Activated CD4-positive, alpha-beta T cell treated with anti-CD3 and anti-CD28 coated beads, Interleukin-2, amount 10 ng/mL, durations not matched to agents 7 days and 5 days (primary cell): ENCODE measurements at places on chromosomes 7 and 10. TPM values are rescaled to one million over a fixed set of nuclear protein-coding genes. Genes with fewer than 3 reads are reported as not detected.

- peaks cover 40% of the 10 kb centered on the region for H3K4me1 ChIP-seq
- H3K36me3 ChIP-seq = peaks cover 21% of the 10 kb centered on the region
- DNase-seq = no peak
- H3K4me3 ChIP-seq = no peak overlapping the region
- no peaks in the 10 kb centered on the region for H3K27me3 ChIP-seq
Measured at GRCh38 chr10:128044961-128045832, 81.0 kb downstream of the MKI67 start.

- H3K27ac ChIP-seq = no peak overlapping the region
- H3K36me3 ChIP-seq = no peaks in the 10 kb centered on the region
- no peaks in the 10 kb centered on the region for H3K4me1 ChIP-seq
- DNase-seq = no peak
- peaks cover 2% of the 10 kb centered on the region for H3K27me3 ChIP-seq
Measured at GRCh38 chr7:137337902-137338301, 5.6 kb downstream of the PTN start.

- no peak for DNase-seq
- H3K4me1 ChIP-seq = peaks cover 25% of the 10 kb centered on the region
- no peak within 1 kb of the TSS for H3K27ac ChIP-seq
- peaks cover 13% of the 10 kb centered on the region for H3K27me3 ChIP-seq
- H3K36me3 ChIP-seq = no peaks in the 10 kb centered on the region
Measured at GRCh38 chr7:73830681-73831583, at the start of gene CLDN4. Gene CLDN4, plus strand, starts transcription at chr7:73830996. Its CDS starts 206 bp downstream, at chr7:73831202.

- DNase-seq = no peak
- H3K36me3 ChIP-seq = peaks cover 44% of the 10 kb centered on the region
- no peak overlapping the region for H3K27ac ChIP-seq
- no peaks in the 10 kb centered on the region for H3K27me3 ChIP-seq
Measured at GRCh38 chr10:63143987-63144386, 10.9 kb downstream of the NRBF2 start.

DNA sequence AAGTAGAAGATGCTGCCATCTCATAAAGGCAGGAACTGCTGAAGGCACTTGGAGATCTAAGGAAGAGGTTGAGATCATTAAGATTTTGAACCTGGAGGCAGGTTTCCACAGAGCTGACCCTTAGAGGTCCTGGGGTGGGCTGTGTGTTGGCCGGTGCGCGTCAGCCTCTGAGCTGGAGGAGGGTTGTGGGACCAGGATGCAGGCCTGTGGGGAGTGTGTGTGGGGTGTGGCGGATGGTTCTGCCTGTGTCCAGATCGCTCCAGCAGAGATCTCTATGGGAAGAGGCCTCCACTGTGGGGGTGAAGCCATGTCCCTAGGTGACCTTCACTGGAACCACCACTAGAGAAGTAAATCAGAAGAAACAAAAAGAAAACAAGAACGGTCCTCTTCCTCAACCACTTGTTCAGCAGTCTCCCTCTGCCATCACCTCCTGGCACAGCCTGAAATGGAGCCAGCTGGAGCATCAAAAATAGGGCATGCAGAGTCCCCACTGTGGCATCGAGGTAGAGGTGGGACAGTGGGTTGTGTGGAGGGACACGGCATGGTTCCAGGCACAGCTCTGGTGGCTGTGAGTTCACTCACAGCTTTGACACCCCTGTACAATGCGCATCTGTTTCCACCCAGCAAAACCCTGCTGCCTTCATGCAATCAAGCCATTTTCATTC is 453.8 kb downstream of the TCERG1L start:
- no peaks in the 10 kb centered on the region for H3K36me3 ChIP-seq
- no peaks in the 10 kb centered on the region for H3K27me3 ChIP-seq
- no peaks in the 10 kb centered on the region for H3K4me1 ChIP-seq
- H3K4me3 ChIP-seq = no peak overlapping the region

DNA sequence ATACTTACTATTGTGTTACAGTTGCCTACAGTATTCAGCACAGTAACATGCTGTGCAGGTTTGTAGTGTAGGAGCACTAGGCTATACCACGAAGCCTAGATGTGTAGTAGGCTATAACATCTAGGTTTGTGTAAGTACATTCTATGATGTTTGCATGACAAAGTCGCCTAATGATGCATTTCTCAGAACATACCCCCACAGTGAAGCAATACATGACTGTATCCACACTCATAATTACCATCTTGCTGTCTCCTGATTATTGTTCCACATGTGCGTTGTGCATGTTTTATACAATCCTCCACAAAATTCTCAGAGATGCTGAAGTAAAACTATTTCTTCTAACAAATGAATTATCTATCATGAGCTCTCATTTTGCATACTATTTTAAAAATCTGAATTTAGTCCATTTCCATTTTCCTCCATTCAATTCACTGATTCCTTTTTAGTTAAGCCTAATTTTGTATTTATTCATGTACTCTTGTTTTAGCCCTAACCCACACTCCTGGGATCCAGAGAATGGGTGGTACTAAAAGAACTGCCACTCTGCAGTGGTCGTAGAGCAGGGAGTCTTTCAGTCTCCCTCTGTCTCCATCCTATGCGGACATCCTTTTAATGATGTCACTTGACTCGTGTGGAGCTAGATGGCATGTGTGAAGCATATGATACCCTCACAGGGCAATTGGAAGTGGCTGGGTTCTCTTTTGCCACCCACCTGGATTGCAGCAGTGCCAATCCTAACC is 67.6 kb upstream of the CAV2 start:
- H3K36me3 ChIP-seq = no peaks in the 10 kb centered on the region
- H3K4me1 ChIP-seq = no peaks in the 10 kb centered on the region
- no peak for DNase-seq
- H3K4me3 ChIP-seq = no peak overlapping the region
- peaks cover 4% of the 10 kb centered on the region for H3K27me3 ChIP-seq

DNA sequence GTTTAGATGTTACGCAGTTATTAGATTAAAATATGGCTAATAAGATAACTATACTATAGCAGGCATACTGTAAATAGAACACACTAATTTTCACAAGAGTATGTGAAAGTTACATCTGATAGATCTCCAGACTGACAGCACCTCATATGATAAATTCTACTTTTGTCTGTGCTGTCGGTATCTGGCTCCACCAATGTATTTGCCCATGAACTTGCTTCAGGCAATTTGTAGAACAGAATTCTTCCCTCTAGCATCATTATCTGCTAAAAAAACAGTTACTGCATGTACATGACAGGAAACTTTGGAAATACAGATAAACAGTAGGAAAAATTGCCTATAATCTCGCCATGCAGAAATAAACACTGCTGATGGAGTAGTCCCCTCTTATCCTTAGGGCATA is 137.7 kb downstream of the WNT2 start:
- H3K4me3 ChIP-seq = no peak overlapping the region
- no peak for DNase-seq
- peaks cover 6% of the 10 kb centered on the region for H3K4me1 ChIP-seq
- H3K27me3 ChIP-seq = no peaks in the 10 kb centered on the region

- no peaks in the 10 kb centered on the region for H3K4me1 ChIP-seq
- DNase-seq = no peak
- no peaks in the 10 kb centered on the region for H3K27me3 ChIP-seq
- no peaks in the 10 kb centered on the region for H3K36me3 ChIP-seq
Measured at GRCh38 chr10:85447690-85448089, 918.9 kb downstream of the GRID1 start.

DNA sequence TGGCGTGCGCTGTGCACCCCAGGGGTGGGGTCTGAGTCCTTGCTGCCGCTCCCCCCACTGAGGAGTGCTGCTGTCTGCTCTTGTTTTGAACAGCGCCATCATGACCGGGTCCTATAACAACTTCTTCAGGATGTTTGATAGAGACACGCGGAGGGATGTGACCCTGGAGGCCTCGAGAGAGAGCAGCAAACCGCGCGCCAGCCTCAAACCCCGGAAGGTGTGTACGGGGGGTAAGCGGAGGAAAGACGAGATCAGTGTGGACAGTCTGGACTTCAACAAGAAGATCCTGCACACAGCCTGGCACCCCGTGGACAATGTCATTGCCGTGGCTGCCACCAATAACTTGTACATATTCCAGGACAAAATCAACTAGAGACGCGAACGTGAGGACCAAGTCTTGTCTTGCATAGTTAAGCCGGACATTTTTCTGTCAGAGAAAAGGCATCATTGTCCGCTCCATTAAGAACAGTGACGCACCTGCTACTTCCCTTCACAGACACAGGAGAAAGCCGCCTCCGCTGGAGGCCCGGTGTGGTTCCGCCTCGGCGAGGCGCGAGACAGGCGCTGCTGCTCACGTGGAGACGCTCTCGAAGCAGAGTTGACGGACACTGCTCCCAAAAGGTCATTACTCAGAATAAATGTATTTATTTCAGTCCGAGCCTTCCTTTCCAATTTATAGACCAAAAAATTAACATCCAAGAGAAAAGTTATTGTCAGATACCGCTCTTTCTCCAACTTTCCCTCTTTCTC is 26.0 kb downstream of the BNIP3 start:
- no peak overlapping the region for H3K27ac ChIP-seq
- peaks cover 37% of the 10 kb centered on the region for H3K36me3 ChIP-seq
- no peaks in the 10 kb centered on the region for H3K4me1 ChIP-seq
- H3K27me3 ChIP-seq = no peaks in the 10 kb centered on the region

- no peaks in the 10 kb centered on the region for H3K36me3 ChIP-seq
- peaks cover 4% of the 10 kb centered on the region for H3K4me1 ChIP-seq
- no peak overlapping the region for H3K27ac ChIP-seq
Measured at GRCh38 chr10:125161707-125162119, 1.4 kb upstream of the CTBP2 start.

- H3K4me1 ChIP-seq = peaks cover 24% of the 10 kb centered on the region
- no peaks in the 10 kb centered on the region for H3K36me3 ChIP-seq
- H3K4me3 ChIP-seq = no peak overlapping the region
- H3K27me3 ChIP-seq = peaks cover 15% of the 10 kb centered on the region
Measured at GRCh38 chr7:1418505-1419309, 40.6 kb downstream of the MICALL2 start.

DNA sequence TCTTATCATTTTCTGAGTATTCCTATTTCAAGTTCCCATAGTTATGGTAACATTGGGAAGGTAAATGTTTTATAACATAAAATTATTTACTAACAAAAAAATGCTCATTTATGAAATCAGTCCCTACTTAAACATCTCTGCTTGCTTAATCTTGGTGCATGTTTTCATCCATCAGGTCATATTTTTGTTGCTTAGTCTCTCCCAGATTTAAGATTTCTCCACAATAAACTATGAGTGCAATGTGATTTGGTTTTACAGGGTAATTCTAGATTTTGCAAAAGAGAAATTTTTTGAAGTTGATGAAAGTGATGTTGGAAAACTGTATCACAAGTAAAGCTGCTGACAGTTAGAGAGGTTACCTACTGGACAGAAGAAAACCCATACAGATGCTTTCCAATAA is 28.6 kb downstream of the PIK3AP1 start:
- no peaks in the 10 kb centered on the region for H3K27me3 ChIP-seq
- no peak overlapping the region for H3K27ac ChIP-seq
- no peaks in the 10 kb centered on the region for H3K36me3 ChIP-seq
- DNase-seq = no peak

DNA sequence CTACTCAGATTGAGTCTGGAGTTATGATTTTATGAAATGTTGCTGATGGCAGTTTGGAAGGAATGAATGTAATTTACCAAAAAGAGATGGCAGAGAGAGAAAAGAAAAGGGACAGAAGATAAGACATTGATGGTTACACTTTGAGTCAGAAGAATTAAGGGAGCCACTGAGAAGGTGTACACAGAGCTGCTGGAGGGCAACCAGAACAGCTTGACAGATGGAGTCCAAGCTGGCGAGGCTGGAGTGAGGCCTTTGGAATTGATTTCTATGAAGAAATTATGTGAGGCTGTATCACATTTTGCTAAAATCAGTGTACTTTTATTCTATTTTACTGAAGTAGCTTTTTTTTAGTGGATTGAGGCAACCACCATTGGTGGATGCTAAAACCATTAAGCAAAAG is 740.5 kb downstream of the REEP3 start:
- H3K4me1 ChIP-seq = no peaks in the 10 kb centered on the region
- H3K36me3 ChIP-seq = no peaks in the 10 kb centered on the region
- H3K27me3 ChIP-seq = no peaks in the 10 kb centered on the region
- DNase-seq = no peak
- H3K4me3 ChIP-seq = no peak overlapping the region

GRCh38 chr10:122853665-122854313 is 8.1 kb upstream of the CUZD1 start:
- H3K36me3 ChIP-seq = peaks cover 34% of the 10 kb centered on the region
- peaks cover 26% of the 10 kb centered on the region for H3K4me1 ChIP-seq
- DNase-seq = no peak
- H3K27me3 ChIP-seq = no peaks in the 10 kb centered on the region
- no peak overlapping the region for H3K27ac ChIP-seq

- no peaks in the 10 kb centered on the region for H3K36me3 ChIP-seq
- H3K4me3 ChIP-seq = no peak overlapping the region
- H3K27me3 ChIP-seq = peaks cover 11% of the 10 kb centered on the region
- peaks cover 2% of the 10 kb centered on the region for H3K4me1 ChIP-seq
- DNase-seq = no peak
- no peak overlapping the region for H3K27ac ChIP-seq
Measured at GRCh38 chr10:48234295-48234694, 40.2 kb downstream of the FRMPD2 start.

The UTF1 gene
- not detected for total RNA-seq

The DDIT4 gene
- 166 TPM for total RNA-seq

The EBLN1 gene
- not detected for total RNA-seq

The PRSS37 gene
- not detected for total RNA-seq

The RBAK gene
- 15.7 TPM for total RNA-seq
